ENCODE measurements at places on chromosomes 11 and 22.
A peak's percentile ranks its signal among the peaks of the same experiment; 100 is the strongest.

- DNase-seq = no peak
These were observed 412.3 kb upstream of the SYN3 start for GRCh38 chr22:33470456-33470855.

DNA sequence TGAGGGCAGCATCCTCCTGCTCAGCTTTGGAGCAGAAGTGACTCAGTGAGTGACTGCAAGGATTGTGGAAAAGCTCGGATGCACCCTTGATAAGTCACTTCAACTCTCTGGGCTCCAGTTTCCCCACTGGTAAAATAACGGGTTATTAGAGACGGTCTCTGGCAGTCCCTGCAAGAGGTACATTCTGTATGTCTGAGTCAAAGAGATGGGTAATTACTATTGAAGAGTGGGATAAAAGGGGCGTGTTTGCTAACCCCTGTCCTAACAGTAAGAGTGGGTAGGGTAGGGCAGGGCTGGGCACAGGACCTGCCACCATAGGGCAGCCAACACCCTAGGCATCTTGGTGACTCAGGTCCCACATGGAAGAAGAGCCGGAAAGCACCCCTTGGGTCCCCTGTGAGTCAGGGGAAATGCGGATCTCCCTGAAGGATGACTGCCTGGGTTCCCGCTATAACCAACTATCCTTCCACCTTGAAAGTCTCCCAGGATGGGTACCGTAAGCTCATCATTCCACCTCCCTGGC is 7.3 kb upstream of the AHNAK start:
- no peak for DNase-seq

DNA sequence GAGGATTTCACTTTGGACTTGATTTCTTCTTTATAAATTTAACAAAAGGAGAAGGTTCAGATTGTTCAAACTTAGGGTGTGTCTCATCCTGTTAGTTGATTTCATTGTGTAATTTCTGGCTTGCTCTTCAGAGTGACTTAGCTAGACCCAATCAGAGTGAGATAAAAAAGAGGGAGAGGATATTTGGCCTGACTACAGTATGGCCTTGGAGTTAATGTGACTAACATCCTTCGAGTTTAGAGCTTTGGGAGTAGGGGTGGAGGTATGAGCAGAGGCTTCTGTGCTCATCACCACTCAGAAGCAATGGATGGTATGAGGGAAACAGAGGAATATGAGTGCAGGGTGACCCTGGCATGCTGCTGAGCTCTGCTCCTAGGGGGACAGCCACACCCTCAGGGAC is 114.2 kb downstream of the ME3 start:
- no peak for DNase-seq

DNA sequence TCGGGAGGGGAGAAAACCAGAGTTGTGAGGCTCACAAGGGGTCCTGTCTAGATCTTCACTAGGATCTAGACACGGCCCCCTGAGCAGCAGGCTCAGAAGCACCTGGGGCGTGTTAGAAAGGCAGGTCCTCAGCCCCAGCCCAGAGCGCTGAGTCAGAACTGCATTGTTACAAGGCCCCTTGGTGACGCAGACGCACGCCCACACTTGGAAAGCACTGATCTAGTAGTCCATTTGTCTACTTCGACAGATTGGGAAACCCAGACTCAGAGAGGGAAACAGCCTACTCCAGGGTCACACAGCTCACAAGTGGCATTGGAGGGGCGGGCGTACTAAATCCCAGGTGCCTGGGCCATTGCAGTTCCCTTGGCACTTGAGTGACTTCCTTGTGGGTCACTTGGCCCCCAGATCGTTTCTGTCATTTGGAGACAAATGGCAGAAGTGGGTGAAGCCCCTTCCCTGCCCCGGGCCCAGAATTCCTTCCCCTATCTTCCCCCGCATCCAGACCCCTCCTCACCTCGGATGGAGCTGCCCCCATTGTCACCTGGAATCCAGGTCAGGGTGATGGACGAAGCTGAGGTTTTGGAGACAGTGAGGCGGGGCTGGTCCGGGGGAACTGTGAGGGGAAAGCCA is 110.8 kb downstream of the CEP164 start:
- DNase-seq = no peak

DNA sequence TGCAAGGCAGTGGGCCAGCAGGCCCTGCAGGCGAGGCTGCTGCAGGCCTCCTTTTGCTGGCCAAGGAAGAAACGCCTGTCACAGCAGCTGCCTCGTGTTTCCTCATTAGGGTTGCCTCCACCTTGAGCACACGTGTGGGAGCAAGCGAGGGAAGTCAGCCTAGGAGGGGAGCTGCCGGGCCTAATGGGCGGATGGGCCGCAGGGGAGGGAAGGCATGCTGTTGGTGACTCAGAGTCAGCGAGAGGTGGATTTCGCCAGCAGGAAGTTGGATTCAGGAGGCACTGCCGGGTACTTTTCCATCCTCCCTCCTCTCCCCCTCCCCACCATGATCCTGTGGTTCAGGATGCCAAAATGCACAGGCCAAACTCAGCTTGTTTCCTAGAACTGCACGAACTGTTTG is 498.7 kb downstream of the METTL15 start:
- DNase-seq = no peak

DNA sequence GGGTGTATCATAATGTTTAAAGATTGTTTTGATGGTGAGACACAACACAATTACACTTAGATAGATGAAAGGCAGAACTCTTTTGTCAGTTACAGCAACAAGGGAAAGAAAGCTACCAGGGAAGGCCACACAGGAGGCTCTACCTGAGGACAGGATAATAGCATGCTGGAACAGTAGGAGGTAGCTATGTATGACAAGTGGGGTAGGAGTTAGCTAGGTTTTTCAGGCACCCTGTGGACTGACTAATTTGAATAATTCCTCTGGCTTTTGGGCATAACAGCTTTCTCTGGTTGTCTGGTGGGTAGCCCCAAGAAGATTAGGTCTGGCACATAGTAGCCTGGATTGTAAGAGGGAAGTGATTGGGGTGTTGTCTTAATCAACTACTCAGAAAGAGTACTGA is 475.4 kb upstream of the CHORDC1 start:
- no peak for DNase-seq

DNA sequence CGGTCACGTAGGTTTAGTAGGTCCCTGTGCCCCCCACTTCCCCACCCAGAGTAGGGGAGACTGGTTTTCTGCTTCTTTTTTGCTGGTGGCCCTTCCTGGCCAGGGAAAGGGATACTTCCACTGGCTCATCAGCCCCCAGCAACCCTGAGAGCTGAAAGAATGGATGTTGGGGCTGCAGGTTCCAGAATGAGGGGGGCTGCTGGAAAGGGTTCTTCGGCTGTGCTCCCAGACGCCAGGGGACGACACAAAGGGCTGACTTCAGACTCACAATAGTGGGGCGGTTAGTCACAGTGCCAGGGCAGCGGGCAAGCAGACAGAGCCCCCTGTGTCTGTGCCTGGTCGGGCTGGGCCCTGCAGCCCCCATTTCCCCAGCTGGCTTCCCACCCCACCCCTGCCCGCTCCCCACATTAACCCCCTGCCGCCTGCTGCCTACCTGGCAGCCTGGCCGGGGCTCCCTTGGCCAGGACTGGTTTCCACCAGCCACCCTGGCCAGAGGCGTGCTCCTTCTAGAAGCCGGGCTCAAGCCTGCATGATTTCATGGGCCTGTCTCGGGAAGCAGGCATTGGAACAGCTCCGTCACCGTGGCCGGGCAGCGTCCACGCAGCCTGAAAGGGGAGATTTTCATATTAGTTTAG is 79.1 kb upstream of the WNT7B start:
- DNase-seq = no peak

GRCh38 chr11:65206441-65206841 is 24.7 kb downstream of the CAPN1 start:
- DNase-seq = no peak

DNA sequence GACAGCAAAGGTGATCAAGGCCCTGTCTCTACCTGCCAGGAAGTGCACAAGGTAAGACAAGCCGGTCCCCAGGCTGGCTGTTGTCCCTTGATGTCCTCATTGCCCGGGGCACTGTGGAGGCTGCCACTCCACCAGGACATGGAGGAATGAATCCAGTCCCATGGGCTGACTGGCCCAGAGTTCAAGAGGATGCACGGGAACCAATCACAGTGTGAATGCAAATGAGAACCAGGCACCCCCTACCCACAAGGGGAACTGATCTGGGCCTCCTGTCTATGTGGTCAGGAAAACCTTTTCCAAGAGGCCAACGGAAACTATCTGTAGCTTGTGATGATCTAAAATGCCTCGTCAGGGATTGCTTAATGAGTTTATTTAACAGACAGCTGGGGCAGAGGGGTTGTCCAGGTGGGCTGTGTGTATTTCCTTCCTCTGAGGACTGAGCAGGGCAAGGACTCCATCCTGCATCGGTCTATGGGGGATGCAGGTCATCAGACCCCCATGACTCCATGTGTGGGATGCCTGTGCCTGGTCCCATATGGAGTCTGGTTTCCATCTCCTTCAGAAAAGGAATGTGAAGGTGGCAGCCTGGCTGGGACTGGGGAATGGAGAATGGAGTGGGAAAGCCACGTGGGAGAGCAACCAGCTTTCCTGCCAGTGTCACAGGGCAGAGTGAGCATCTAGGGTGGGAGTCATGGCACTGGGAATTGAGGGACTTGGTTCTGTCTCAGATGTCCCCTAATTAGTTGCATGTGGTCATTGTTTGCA is 60.5 kb downstream of the CD82 start:
- peak; percentile 6 for DNase-seq

DNA sequence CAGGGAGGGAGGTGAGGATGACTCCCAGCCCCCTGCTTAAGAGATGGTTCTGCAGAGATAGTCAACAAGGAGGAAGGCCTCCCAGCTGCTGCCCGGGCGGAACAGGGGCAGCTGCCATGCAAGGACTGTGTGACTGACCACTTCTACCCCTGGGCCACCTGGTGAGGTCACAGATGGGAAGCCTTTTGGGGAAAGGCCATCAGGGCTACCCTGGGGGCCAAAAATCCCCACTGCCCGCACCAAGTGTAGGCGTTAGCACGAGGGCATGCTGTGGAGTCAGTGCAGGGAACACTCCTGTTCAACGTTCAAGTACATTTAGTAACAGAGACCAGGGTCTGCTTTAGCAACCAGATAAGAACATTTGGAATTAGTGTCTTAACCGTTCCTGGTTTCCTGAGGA is 372.9 kb downstream of the BRD1 start:
- DNase-seq = no peak

GRCh38 chr11:34976496-34977088 is 60.2 kb downstream of the PDHX start:
- DNase-seq = no peak

DNA sequence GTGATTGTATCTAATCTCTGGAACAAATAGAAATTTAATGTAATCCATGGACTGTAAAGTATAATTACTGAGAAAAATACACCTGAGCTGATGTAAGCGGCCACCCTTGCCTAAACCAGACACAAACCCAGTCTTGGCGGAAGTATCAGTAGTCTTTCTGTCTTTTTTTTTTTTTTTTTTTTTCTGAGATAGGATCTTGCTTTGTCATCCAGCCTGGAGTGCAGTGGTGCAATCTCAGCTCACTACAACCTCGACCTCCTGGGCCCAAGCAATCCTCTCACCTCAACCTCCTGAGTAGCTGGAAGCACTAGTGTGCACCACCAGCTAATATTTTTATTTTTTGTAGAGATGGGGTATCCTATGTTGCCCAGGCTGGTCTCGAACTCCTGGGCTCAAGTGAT is 5.5 kb upstream of the CXCR5 start:
- no peak for DNase-seq

DNA sequence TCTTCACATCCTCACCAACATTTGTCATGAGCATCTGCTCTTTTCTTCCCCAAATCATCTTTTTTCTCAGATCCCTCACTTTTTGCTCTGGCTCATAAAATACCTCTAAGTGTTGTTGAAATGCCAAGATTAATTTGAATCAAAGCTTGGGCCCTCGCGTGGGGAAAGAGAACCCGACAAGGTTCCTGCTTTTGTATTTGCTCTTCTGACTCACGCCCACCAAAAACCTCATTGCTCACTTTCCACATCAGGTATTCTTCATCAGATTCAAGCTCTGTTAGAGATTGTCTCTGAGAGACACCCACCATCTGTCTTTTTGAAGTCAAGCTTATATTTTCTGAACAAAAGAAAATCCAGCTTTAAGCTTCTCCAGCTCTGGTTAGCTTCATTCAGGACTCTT is 52.9 kb upstream of the FBXO3 start:
- no peak for DNase-seq

GRCh38 chr22:31790240-31790639 is 36.4 kb downstream of the DEPDC5 start:
- DNase-seq = no peak

DNA sequence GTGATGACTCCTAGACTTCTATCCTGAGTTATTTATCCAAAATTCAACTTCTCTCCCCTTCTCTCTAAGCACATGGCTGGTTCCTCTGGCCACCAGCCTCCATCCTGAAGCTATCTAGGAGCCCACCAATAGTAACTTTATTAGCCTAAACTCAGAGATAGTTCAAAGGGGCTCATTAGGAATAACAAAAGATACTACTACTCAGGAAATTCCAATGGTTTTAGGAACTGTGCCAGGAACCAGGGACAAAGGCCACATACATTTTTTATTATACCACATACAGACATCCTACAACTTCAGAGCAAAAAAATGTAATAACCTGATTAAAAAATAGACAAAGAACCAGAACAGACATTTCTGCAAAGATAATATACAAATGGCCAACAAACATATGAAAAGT is 27.9 kb downstream of the SLC25A17 start:
- no peak for DNase-seq

- DNase-seq = no peak
These were observed 18.3 kb downstream of the ANKK1 start for GRCh38 chr11:113405724-113406478.

DNA sequence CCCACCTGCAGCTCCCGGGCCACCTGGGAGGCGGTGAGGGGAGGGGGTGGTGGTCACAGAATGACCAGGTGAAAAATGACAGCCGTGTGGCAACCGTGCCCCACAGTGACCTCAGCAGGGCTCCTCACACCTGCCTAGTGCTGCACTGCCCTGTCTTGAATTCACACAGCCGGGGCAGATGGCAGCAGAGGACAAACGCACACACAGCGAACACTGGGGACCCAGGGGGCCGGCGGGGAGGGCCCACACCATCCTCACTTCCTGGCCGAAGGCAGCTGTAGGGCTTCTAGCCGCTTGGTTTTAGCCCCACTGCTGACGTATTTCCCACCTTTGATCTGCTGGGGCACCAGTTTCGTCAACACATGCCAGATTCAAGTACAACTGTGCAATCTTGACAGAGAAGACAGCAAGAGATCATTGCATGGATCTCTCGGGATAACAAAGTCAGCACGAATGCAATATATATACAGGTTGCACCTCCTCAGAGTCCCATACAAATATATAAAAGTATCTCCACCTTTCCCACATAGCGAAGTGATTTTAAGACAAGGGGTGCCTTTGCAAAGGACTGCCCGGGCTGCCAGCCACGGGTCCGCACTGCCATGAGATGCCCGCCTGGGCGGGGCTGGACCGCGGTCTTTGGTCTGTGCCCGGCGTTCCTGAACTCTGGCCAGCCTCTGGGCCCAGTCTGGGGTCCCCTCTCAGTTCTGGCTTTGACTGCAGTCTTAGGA is 26.9 kb downstream of the TRMU start:
- DNase-seq = no peak

DNA sequence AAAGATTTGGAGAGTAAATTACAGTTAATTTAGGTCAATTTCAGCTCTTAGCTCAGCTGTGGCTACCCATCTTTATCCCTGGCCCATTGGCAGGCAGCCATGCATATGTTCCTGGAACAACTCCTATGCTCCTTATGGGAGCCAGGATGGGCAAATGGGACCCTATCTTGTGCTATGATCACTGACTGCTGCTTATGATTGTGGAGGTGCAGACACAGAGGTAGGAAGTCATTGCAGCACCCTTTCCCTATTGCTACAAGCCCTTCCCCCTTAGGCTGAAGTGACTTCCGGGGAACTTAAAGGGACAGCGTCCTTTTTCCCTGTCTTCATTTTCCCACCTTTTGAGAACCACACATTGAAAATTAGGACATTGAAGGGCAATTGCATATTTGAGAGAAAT is 112.7 kb downstream of the FCHSD2 start:
- DNase-seq = no peak

Measured in progenitor cell of endocrine pancreas (in vitro differentiated cells).